HT-29 (cell line): ENCODE measurements at places on chromosomes 5 and 9.

DNA sequence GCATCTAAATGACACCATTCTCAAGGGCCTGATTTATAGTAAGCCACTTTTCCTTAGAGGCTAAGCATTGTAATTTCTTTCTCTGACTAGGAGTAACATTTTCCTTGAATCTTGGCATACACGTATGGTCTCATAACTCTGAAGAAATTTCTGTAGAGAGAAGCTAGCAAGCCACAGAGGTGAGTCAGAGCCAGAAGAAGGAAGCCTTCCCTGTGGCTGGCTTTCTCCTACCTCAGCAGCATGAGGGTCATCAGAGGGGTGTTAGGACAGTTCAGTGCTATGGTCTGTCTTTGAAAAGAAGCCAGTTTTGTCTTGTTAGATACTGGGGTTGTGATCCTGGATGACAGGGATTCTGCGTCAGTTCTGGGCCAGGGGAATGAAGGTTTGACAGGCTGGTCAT lies 3.2 kb downstream of the SNX30 start:
- DNase-seq: no peak

DNA sequence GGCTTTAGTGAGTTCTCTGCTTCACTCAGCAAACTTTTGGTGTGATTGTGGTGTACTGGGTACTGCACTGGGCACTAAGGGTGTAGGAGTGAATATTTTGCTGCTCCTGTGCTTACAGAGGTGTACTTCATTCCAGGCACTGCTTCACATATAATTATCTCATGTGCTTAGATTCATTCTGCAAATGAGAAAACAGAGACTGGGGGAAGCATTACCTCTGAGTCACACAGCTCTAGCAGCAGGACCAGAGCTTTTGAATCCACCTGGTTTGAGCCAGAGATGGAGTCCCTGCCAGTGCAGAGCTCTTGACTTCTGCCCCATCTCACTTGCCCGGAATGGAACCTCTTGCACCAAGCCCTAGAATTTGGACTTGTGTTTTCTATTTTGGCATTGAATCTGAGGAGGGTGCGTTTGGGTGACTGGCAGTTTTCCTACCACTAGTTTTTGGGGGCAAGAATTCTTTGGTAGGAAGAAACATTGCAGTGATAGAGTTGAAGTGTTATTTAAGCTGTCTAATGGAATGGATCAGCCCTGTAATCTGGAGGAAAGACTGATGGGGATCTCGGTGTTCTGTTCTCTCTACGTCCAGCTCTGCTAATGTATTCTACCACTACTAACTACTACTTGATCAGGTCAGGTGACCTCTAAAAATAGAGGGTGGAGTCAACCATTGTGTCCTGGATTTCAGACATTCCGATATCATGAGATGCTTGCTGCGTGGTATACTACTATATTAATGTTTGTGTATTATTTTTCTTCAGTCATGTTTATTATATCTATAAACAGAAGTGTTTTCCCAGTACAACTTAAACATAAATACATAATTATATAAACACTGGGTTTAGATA lies 2.5 kb downstream of the ARHGAP26 start:
- no peak for DNase-seq

DNA sequence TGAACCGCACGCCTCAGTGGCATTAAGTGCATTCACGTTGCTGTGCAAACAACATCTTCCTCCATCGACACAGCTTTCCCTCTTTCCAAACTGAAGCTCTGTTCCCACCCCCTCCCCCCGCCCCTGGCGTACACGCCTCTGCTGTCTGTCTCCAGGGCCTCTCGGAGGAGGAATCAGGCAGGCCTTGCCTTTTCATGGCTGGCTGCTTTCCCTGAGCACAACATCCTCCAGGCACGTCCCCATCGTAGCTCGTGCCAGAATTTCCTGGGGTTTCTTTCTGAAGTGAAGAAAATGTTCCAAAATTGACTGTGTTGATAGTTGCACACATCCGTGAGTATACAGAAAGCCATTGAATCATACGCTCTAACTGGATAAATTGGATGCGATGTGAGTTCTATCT lies 22.3 kb upstream of the TMEM250 start:
- DNase-seq: no peak

DNA sequence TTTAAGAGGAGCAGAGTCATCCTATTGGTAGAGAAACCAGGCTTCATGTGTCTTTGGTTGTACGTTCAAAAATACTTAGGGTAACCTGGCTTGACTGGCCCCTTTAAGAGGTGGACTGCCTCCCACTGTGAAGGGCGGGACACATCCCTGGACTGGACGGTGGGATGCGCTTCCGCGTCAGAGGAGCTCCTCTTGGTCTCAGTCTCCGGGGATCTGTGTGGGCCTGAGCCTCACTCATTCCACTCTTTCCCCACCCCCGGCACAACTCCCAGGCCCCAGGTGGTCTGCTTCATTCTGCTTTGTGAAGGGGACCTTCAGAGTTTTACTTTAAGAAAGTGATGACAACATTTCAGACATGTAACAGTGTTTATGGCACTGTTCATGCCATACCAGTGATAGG lies 601.1 kb downstream of the IRX1 start:
- no peak for DNase-seq

GRCh38 chr5:6556089-6556801 lies 76.6 kb downstream of the NSUN2 start:
- DNase-seq: no peak

- no peak for DNase-seq
These were observed 40.2 kb downstream of the SLC1A3 start for GRCh38 chr5:36646507-36647023.

- no peak for DNase-seq
These were observed 103.0 kb downstream of the HSD17B3 start for GRCh38 chr9:96199006-96199405.

DNA sequence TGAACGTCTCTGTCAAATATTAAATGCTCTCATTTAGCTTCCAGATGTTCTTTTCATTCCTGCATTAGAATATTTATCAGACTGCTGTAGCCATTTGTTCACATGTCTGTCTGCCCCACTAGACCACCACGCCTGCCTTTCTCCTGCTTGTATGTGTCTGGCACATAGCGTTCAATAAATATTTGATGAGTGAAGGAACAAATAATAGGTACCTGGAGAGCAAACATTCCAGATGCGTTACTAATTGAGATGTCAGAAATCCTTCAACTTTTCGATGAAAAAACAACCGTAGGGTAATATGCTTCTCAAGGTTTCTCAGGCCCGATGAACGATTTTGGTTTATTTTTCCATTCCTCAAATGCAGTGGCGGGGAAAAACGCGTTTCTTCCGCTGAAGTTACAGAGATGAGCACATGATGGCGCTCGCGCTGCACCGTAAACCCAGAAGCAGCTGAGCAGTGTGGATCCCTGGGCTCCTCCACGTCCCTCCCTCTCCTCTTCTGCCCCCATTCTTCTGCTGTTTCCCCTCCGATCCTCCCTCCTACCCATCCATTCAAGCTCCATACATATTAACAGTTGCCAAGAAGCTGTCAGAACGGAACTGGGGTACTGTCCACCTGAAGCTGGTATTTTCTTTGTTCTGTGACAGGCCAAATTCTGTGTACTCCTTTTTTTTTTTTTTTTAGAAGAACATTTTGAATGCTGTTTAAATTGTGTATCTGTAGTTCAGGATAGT lies 245.4 kb downstream of the MPDZ start:
- DNase-seq: peak; percentile 66

DNA sequence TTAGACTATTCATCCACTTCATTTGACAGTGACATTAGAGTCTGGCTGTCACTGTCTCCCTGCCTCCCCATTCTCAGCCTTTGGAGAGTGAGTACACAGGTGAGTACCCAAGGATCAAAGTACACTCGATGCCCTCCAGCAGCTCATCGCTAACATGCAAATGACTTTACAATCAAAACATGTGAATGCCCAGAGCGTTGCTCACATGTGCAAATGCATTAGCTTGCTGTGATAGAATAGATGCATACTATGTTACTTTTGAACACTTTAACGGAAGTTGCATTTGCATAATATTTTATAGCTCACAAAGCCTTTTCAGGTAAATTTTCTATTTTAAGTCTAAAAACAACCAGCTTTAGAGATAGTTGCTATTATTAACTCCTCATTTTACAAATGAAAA lies 107.6 kb downstream of the SYK start:
- no peak for DNase-seq

GRCh38 chr9:69391946-69392345 lies 66.9 kb downstream of the ENTREP1 start:
- no peak for DNase-seq

GRCh38 chr5:136057401-136058038 lies 28.7 kb downstream of the TGFBI start:
- no peak for DNase-seq

DNA sequence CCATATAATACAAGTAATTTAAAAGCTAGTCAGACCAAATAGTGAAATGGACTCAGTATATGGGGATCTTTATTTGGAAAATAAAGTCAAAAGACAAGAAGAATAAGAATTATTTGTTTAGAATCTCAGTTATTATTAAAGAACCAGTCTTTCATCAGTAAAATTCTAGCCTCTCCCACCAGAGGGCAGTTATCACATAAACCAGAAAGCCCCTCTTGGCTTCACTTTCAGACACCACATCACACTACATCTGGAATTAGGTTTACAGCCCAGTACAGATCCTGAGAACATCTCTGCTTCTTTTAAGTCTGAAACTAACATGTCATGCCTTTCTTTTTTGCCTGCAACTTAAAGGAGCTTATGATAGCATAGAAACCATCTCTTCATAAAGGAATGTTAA lies 12.2 kb upstream of the HSPB3 start:
- DNase-seq: peak; percentile 35

DNA sequence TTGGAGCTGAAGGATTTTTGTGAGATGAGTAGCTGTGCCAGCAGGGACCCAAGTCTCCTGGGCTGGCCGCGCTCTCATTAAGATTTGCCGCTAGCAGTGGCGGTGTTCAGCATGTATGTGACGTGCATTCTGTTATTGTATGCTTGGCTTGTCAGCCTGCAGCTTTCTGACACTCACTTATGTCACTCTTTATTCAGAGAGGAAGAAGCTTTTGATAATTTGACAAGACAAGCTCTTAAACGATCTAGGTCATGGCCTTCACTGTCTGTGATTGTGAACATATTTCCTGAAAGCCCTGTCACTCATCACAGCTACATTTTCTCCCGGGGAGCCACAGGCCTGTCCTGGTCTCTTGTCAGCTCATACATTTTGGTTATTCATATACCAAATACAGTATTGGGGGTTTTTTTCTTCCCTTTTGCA lies 98.2 kb upstream of the GRHPR start:
- DNase-seq: no peak

DNA sequence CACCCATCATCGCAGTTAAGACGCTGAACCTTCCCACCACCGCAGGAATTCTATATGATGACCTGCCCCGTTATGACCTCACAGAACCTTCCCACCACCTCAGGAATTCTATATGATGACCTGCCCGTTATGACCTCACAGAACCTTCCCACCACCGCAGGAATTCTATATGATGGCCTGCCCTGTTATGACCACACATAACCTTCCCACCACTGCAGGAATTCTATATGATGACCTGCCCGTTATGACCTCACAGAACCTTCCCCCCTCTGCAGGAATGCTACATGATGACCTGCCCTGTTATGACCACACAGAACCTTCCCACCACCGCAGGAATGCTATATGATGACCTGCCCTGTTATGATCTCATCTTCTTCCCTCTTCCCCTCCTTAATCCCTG lies 64.3 kb downstream of the IRX1 start:
- peak; percentile 23 for DNase-seq
